CMK (cell line): ENCODE measurements at places on chromosomes 11 and 22.

DNA sequence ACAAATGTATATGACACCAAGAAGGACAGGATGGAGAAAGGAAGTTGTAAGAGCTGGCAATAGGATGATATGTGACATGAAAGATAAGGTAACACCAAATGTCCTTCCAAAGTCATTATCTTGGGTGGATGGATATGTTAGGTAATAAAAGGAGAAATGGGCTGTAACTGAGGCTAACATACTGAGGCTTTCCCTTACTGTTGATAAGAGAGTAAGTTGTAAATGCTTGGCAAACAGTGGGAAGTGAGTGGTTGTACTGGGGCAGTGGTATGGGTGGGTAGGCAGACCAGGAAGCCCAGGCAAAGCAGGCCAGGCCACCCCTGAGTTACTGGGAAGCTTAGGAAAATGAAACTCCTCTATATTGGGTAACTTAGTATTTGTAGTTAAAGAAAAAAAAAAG lies 73.7 kb downstream of the ARHGAP42 start:
- DNase-seq = no peak

- DNase-seq = no peak
These were observed 3.4 kb upstream of the CAPN5 start for GRCh38 chr11:77063407-77063806.

- no peak for DNase-seq
These were observed 34.3 kb downstream of the KIAA1671 start for GRCh38 chr22:24986816-24987215.

DNA sequence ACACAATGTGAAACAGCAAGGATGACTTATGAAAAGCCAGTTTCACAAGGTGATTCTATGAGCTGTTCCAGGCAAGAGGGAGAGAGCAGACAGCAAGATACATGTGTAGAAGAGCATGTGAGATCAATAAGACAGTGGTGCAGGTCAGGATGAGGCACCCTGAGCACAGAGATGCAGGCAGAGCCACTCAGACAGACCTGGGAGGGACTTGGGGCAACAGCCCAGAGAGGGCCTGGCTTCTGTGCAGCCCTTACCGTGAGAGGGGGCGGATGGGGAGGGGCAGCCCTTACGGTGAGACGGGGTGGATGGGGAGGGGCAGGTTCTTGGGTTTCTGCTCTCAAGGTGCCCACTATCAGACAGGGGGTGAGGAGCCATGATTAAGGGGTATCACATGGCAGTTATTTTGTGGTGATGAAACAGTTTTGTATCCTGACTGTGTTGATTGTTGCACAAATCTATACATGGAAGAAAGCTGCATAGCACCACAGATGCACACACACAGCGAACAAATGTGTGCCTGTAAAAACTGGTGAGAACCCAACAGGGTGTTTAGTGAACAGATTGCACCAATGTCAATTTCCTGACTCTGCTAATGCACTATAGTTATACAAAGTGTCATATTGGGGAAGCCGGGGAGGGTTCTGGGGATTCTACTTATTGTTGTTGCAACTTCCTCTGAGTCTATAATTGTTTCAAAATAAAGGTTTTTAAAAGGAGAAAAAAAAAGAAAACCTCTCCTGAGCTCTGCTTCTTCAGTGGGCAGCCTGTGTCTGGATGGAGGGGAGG lies 5.2 kb upstream of the C22orf42 start:
- DNase-seq = no peak

GRCh38 chr11:7004482-7004881 lies 15.7 kb downstream of the ZNF214 start:
- no peak for DNase-seq

GRCh38 chr11:12693479-12694182 lies 19.4 kb downstream of the TEAD1 start:
- no peak for DNase-seq

GRCh38 chr11:128294671-128295050 lies 292.7 kb downstream of the ETS1 start:
- no peak for DNase-seq

- DNase-seq = no peak
These were observed 67.1 kb downstream of the CD82 start for GRCh38 chr11:44632466-44633123.

DNA sequence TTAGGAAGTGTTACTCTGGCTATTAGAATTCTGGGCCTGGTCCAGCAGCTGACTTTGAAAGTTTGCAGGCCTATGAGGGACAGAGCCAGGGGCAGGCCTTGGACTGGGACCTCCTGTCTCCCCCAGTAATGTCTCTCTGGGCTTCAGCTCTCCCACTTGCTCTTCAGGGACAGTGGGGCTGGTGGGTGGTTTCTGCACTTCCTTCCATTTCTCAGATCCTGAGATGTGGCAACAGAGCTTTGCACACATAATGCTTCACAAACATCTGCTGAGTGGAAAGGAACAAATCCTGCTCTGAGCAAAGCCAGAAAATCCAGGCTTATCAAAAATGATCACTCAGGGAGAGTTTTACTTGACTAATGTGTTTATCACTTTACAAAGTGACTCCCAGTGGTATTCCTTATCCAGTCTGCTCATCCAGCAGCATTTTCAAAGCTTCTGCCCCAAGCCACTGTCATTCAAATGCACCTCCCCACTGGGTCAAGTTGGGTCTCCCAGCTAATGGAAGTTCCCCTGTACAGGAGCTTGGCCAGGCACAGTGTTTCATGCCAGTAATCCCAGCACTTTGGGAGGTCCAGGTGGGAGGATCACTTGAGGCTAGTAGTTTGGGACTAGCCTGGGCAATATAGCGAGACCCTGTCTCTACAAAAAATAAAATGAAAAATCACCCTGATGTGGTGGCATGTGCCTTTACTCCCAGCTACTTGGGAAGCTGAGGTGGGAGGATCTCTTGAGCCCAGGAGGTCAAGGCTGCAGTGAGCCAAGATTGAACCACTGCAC lies 13.5 kb upstream of the OSBP2 start:
- no peak for DNase-seq

- DNase-seq = no peak
These were observed 1.2 kb downstream of the MYO7A start for GRCh38 chr11:77129069-77129841.

DNA sequence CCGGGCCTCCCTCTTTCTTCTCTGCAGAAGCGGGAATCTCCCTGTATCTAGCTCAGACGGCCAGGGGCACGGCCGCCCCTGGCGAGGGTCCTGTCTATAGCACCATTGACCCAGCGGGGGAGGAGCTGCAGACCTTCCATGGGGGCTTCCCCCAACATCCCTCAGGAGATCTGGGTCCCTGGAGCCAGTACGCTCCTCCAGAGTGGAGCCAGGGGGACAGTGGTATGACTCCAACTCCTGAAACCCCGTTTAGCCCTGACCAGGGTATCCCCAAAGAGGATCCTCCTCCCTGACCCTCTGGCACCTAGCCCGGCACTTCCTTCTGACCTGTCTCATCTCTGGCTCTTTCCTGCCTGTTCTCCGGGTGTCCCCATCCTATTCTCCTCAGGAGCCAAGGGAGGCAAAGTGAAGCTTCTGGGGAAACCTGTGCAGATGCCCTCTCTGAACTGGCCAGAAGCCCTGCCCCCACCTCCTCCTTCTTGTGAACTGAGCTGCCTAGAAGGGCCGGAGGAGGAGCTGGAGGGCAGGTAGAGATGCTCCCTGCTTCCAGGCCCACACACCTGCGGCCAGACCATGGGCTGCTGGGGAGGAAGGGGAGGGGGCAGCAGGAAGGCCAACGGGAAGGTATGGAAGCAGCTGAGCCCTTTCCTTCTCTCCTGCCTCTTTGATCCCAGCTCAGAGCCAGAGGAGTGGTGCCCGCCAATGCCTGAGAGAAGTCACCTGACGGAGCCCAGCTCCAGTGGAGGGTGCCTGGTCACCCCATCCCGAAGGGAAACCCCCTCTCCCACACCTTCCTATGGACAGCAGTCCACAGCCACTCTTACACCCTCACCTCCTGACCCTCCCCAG lies 12.9 kb downstream of the ROBO3 start:
- DNase-seq = no peak

DNA sequence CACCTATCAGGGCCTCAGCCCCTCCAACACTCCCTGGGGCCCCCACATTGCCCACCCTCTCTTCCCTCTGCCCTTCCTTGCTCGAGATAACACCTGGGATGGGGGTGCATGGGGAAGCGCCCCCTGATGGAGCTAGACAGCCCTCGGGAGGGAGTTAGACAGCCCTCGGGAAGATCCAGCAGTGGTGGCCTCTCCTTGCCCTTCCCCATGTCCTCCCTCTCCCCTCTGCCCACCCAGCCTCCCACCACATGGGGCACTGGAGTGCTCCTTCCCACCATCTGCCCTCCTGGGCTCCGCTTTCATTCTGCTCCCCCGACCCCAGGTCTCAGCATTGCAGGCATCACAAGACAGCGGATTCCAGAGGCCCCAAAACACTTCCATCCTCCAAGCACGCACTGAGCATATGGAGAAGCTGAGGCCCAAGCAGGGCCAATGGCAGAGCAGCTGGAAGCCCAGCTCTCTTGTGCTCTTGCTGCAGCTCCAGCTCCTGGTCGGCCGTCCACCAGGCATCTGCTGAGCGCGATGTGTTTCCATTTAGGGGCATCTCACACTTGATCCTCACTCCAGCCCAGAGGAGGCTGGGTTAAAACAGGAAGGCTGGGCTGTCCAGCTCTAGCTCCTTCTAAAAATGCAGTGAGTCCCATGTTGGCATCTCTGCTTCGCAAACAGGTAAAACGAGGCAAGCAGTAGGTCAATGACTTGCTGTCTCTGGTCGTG lies 65.6 kb downstream of the IGLL1 start:
- no peak for DNase-seq

DNA sequence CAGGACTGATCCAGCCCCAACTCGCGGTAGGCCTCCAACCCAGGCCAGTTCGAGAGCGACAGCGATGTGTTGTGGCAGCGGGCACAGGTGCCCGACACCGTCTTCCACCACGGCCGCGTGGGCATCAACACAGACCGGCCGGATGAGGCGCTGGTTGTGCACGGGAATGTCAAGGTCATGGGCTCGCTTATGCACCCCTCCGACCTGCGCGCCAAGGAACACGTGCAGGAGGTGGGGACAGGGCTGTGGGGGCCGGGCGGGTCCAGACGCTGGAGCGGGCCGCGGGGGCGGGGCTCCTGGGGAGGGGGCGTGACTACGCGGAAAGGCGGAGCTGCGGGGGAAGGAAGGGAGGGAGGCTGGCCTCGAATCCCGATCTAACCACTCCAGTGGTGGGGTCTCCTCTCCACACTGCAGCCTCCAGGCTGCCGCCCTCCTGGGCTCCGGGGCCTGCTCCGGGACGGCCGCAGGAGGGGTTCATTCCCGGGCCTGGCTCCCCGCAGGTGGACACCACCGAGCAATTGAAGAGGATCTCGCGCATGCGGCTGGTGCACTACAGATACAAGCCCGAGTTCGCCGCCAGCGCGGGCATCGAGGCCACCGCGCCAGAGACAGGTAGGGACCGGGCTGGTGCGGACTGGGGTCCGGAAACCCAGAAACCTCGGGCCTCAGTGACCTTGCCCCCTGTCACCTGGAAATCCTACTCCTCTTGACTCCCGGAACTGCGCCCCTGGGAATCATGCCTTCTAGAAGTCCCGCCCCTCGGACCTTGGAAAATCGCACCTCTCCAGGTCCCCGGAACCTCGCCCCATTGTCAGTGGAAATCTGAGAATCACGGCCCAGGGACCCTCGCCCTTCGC lies 14.9 kb downstream of the TMEM258 start:
- DNase-seq = no peak

GRCh38 chr11:60985501-60985900 lies 14.0 kb downstream of the CD6 start:
- no peak for DNase-seq

DNA sequence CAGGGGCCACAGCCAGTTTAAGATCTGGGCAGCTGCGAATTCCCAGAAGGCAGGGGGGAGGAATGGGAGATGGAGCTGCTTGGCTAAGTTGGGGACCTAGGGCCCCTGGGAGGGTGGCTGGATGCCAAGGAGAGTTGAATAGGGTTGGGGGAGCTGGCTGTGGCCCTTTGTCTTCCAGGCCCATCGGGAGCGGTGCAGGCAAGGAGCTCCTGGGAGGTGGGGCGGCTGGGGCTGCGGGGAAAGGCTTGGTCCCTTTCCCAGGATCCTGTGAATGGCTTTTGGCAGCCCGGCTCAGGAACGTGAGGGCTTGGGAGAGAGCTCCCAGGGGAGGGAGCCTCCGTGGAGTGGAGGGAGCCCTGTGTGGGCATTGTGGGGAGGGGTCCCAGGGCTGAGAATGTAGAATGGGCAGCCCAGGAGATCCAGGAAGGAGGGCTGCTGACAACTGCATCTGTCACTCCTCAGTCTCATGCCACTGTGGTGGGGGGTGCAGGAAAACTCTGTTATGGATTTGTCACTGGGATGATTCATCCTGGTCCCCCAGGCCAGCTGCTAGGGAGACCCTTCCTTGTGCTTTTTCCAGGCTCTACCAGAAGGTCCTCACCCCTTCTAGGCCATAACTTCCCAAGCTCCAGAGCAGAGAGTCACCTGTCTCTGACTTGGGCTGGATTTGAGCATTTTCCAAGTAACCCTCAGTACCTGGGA lies 6.0 kb downstream of the FREY1 start:
- no peak for DNase-seq

DNA sequence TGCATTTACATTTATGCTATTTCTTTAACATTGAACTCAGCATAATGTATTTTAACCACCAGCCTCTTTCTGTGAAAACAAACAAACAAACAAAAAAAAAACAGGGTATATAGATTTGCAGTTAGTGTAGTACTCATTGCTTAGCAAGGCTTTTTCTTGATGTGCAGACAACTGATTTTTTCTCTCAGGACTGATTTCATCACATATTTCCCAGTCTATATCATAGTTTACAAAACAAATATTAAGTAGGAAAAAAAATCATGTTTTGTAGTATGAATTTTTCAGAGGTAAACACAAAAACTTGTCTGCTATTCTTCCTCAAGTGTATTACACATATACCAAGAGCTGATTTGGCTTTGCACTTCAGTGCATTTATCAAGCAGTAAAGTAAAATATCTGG lies 123.0 kb downstream of the PDE3B start:
- DNase-seq = no peak

- DNase-seq = no peak
These were observed 83.8 kb upstream of the ATXN10 start for GRCh38 chr22:45587638-45588505.

DNA sequence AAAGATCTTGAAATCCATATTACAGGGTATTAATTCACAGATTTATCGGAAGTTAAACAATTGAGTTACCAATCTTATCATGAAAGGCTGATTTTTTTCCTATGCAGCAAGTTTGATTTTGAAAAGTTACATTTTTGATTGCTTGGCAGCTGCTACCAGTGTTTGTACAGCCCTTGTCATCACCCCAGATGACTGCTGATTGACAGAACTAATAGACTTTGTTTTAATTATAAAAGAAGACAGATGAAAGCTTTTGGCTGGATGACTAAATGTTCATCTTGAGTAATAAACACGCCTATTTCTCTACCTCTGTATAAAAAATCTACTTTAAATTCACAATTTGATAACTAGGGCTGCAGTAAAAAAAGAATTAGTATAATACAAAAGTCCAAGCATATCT lies 259.7 kb downstream of the TTC28 start:
- DNase-seq = no peak
